ENCODE measurements at places on chromosomes 13 and 19.

GRCh38 chr19:44552324-44552723 is 22.8 kb upstream of the CEACAM20 start:
- H3K4me1 ChIP-seq, result no peaks in the 10 kb centered on the region
- H3K36me3 ChIP-seq, result no peaks in the 10 kb centered on the region
- peak; percentile 43 for DNase-seq
- H3K27ac ChIP-seq, result no peak overlapping the region

GRCh38 chr19:4518345-4519171 is at the start of gene PLIN4:
PLIN4 (minus strand) TSS chr19:4518486; CDS start chr19:4518272, 214 bp downstream.
- DNase-seq, result no peak
- H3K27ac ChIP-seq, result no peak within 1 kb of the TSS
- no peaks in the 10 kb centered on the region for H3K4me1 ChIP-seq
- H3K4me3 ChIP-seq, result no peak within 1 kb of the TSS

- H3K4me3 ChIP-seq, result no peak overlapping the region
- H3K36me3 ChIP-seq, result no peaks in the 10 kb centered on the region
- no peak overlapping the region for H3K27ac ChIP-seq
- peaks cover 14% of the 10 kb centered on the region for H3K4me1 ChIP-seq
- H3K27me3 ChIP-seq, result no peaks in the 10 kb centered on the region
Measured at GRCh38 chr13:109769921-109770320, 16.5 kb downstream of the IRS2 start.

DNA sequence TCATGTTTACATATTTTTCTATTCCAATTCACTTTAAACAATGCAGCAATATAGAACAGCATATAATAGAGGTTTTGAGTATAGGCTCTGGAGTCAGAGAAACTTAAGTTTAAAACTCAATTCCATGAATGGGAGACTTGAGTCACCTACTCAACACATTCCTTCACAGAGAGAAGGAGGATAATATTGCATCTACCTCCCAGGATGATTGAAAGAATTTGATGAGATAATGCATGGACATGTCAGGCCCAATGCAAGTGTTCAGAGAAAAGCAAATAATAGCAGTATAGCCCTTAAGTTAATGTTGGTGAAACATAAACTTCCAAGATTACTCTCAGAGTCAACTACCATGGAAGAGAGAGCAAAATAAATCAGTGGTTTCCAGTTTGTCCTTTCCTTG is 170.2 kb downstream of the DCLK1 start:
- no peaks in the 10 kb centered on the region for H3K4me1 ChIP-seq
- no peak for DNase-seq
- no peaks in the 10 kb centered on the region for H3K27me3 ChIP-seq
- no peak overlapping the region for H3K4me3 ChIP-seq
- H3K36me3 ChIP-seq, result no peaks in the 10 kb centered on the region

DNA sequence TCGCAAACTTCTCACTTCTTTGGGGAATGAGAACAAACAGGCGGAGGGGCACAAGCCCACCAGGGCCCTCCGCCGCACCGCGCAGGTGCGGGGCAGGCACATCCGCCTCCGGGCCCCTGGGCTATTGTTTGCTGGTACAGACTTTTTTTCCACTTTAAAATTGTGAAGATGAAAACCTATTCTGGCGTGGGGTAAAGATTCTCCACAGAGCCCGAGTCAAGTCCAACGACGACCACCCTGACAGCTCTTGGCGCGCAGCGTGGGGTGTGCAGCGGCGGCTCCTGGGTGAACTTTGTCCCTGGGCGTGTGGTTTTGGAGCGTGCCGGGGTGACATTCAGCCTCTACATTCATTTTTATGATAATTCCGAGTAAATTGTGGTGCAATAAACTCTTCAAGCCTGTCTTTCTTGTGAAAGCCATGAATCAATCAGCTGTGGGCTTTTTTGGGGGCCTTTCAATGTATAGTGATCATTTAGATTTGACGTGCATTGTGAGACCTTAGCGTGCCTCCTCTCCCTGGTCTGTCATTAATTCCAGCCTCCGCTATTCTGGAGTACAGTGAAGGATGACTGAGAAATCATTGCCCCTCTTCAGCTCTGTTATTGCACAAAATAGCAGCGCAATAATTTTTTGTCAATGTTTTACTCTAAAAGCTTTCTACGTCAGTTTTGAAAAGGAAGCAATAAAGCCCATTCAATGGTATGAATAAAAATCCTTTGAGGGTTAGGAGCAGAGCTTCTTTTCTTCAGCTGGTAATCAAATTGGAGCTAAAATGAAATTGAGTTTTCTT is 90.0 kb downstream of the TEX29 start:
- no peaks in the 10 kb centered on the region for H3K4me1 ChIP-seq
- no peak for DNase-seq

GRCh38 chr13:26759907-26760831 is at the start of gene GPR12:
GPR12 (minus strand) TSS chr13:26760786; CDS start chr13:26759827, 959 bp downstream.
- H3K27me3 ChIP-seq, result peaks cover 16% of the 10 kb centered on the region
- no peak within 1 kb of the TSS for H3K27ac ChIP-seq
- no peaks in the 10 kb centered on the region for H3K36me3 ChIP-seq

DNA sequence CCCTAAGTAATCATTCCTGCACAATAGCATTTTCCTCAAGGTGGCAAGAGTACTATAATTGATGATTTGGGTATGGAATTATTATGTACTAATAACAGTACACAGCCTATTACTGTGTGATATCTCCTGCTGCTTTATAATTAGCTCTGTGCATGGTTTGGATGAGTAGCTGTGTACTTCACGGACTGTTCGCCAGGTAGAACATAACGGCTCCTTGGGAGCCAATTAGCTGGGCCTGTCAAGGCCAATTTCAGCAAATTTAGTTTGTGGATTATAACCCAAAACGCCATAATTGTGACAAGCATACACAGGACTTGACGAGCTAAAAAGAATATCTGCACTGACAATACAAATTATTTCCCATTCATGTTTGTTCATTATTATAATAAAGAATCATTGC is 1584.2 kb downstream of the SLITRK1 start:
- no peak overlapping the region for H3K27ac ChIP-seq
- H3K4me3 ChIP-seq, result no peak overlapping the region
- no peak for DNase-seq
- no peaks in the 10 kb centered on the region for H3K4me1 ChIP-seq
- no peaks in the 10 kb centered on the region for H3K36me3 ChIP-seq
- no peaks in the 10 kb centered on the region for H3K27me3 ChIP-seq

DNA sequence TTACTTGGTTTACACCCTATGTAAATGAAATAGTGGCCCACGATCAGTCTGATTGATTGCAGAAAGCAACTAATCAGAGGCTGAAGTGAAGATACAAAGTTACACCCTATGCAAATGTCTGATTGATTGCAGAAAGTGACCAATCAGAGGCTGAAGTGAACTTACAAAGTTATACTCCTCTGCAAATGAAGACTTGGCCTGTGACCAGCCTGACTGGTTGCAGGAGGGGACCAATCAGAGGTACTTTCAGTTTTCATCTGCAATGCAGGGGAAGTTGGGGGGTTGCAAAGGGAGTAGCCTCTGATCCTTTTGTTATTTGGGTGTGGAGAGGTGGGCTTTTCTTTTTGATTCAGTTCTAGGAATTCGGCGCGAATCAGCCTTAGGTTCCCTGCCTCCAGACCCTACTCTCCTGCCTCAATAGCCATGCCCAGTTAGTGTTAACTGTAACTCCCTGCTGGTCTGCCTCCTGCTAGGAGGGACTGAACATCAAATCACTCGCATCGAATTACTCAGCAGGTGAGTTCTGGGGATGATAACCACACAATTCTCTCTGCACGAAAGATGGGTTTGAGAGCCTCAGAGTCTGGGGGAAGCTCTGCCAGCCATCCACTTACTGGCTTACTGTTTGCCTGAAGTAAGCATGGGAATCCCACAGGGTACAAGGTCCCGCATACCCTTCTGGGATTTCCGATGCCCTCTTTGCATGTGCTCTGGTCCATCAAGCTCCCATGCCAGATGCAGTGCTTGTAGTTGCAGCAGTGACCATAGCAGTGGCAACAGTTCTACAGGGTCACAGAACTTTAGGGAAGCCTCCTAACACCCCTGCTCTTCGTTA is 7.5 kb downstream of the ARL11 start:
- H3K4me3 ChIP-seq, result no peak overlapping the region
- no peaks in the 10 kb centered on the region for H3K36me3 ChIP-seq
- peaks cover 9% of the 10 kb centered on the region for H3K4me1 ChIP-seq
- no peaks in the 10 kb centered on the region for H3K27me3 ChIP-seq
- peak; percentile 12 for DNase-seq

- no peak overlapping the region for H3K4me3 ChIP-seq
- H3K36me3 ChIP-seq, result no peaks in the 10 kb centered on the region
- peaks cover 35% of the 10 kb centered on the region for H3K27me3 ChIP-seq
- no peak for DNase-seq
- no peaks in the 10 kb centered on the region for H3K4me1 ChIP-seq
- H3K27ac ChIP-seq, result no peak overlapping the region
Measured at GRCh38 chr13:47126432-47126831, 229.6 kb upstream of the HTR2A start.

Data from DND-41 (cell line).